Bone marrow (tissue), 2 donors: ENCODE measurements at places on chromosomes 16 and 17.

GRCh38 chr16:66899310-66899944, 19.1 kb downstream of the PDP2 start:
- no peak for DNase-seq

GRCh38 chr17:859824-860195, 77.7 kb downstream of the MRM3 start:
- DNase-seq: no peak

- no peak for DNase-seq
These were observed 30.7 kb downstream of the AKAP10 start for GRCh38 chr17:19946921-19947320.

DNA sequence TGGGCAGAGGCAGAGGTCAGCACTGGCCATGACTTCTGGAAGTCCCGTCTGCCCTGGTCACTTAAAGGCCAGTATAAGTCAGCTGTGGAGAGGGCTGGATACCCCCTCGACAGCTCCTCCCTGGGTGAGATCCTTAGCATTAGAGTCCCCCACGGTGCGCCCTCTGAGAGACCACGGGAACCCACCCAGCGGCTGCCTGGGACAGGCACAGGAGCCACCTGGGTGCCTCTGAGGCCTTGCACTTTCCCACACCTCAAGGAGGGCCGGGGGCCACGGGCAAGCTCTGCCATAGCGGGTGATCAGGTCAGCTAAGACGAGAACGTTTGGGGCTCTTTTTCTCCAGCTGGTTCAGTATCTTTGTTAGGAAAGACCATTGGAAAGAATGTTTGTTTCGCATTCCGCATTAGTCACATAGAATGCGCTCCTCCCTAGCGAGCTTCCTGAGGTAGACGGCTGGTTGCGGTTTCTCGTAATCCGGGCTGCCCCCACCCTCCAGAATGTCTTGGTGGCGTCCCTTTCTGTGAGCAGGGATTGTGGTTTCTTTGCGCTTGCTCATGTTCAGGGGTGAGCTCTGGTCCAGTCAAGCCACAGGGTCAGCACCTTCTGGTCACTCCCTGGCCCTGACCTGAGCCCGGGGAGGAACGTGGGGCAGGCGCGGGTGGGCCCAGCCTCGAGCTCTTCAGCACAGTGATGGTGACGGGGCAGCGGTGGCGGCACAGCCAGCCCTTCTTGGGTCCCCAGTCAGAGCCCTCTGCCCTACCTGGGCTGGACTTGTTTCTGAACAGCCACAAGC, 25.2 kb downstream of the NME3 start:
- no peak for DNase-seq

DNA sequence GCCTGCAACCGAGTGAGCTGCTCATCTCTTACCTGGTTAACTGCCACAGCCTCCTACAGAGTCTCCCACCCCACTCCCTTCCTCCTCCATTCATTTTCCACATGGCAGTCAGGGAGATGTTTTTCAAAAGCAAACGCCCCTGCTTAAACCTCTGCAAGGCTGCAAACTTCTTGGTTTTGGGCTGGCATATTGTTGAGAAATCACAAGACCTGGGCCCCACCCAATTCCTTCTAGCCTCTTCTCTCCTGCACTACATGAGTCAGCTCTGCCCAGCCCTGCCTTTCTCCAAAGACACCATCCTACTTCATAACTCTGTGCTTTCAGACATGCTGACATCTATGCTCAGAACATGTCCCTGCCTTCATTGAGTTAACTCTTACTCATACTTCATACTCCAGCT, 136.1 kb downstream of the SPACA3 start:
- no peak for DNase-seq

GRCh38 chr16:84018710-84019109, 23.9 kb downstream of the SLC38A8 start:
- DNase-seq: no peak

DNA sequence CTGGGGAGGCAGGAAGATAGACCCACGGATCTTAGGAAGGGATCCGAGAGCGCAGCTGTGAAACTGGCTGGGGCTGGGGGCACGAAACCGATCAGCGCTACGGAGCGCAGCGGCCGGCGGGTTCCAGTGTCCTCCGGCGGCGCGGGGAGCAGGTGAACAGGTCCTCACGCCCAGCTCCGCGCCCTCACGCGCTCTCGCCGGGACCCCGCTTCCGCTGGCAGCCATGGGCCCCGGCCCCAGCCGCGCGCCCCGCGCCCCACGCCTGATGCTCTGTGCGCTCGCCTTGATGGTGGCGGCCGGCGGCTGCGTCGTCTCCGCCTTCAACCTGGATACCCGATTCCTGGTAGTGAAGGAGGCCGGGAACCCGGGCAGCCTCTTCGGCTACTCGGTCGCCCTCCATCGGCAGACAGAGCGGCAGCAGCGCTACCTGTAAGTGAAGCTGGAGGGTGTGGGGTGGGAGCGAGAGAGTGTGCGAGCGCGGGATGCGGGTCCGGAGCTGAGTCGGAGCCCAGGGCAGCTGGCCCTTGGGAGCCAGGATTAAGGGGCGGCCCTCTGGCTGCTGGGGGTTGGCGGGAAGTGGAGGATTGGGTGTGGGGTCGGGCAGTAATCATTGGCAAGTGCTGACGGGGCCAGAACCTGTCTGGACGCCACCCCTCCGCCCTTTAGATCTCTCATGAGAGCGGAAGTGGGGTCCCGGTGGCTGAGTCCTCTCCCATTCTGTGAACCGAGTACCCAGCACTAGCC, 479 bp downstream of the ITGA3 start:
- DNase-seq: no peak

GRCh38 chr16:2728034-2728433, 8.0 kb upstream of the PRSS27 start:
- no peak for DNase-seq

GRCh38 chr16:69329369-69330285, 761 bp downstream of the PDF start:
- DNase-seq: no peak

DNA sequence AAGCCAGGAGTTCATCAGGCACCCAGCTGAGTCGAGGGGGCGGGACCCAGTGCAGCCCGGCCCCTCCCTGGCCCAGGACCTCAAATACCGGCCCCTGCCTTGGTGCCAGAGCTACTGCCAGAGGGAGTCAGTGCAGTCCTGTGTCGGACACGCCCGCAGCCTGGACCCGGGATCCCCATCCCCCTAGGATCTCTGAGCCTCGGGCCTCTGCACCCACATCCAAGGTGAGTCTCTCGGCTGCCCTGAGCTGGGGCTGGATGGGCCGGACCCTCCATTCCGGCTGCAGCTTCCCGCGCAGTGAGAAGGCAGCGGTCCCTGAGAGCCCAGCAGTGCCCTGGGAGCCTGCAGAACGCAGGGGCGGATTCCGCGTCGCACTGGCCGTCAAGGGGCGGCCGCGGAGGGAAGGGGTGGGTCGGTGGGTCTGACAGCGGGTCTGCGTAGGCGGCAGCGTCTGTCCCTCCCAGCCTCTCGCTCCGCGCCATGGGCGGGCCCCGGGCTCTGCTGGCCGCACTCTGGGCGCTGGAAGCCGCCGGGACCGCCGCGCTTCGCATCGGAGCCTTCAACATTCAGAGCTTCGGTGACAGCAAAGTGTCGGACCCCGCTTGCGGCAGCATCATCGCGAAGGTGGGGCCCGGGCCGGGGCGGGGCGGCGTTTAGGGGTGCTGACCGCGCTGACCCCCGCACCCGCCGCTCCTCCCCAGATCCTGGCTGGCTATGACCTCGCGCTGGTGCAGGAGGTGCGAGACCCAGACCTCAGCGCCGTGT, at the start of gene DNASE1L2:
TSS of gene DNASE1L2 (plus strand) at position 108 of the 765 bp plus-strand sequence. CDS start at position 481, 373 bp downstream.
- DNase-seq: no peak

- DNase-seq: no peak
These were observed 49.4 kb downstream of the BEAN1 start for GRCh38 chr16:66476328-66477027.

- DNase-seq: no peak
These were observed 1.8 kb downstream of the NOXO1 start for GRCh38 chr16:1979271-1980029.

- peak; percentile 16 for DNase-seq
These were observed 28.7 kb downstream of the HIC1 start for GRCh38 chr17:2083613-2084035.

DNA sequence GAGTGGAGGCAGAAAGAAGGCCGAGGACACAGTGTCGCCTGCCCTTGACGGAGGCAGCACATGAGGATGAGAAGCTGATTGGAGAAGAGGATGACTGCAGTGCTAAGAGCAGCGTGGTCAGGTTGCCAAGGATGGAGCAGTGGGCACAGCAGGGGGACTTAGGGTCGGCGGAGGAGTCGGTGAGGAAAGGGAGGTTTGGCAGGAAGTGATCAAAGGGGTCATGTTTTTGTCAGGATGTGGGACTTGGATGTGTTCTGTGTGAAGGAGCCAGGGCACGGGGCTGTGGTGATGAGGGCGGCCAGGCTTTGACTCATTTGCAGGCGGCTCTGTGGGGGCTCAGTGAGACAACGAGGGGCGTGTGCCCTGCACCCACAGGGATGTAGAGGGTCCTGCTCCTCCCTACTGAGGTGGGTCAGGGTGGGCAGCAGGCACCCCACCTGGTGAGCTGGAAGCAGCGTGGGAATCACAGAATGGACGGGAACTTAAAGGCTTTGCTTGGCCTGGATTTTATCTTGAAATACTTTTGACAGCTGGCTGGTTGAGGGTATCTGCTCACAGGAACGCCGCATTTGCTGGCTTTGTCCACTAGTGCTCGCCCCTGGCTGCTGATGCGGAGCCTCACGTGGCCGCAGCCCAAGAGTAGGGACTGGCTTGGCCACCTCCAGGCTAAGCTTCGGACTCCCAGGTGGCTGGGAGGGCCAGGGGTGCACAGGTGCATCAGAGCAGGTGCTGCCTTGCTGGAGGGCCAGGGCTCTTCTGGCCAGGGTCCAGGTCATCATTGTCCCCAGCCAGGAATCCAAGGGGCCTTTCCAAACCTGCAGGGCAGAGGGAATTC, 6.0 kb downstream of the MPG start:
- peak; percentile 11 for DNase-seq

- no peak for DNase-seq
These were observed 74.1 kb downstream of the ASIC2 start for GRCh38 chr17:33218698-33219601.

GRCh38 chr17:72119873-72120641, 763 bp upstream of the SOX9 start:
- DNase-seq: no peak

DNA sequence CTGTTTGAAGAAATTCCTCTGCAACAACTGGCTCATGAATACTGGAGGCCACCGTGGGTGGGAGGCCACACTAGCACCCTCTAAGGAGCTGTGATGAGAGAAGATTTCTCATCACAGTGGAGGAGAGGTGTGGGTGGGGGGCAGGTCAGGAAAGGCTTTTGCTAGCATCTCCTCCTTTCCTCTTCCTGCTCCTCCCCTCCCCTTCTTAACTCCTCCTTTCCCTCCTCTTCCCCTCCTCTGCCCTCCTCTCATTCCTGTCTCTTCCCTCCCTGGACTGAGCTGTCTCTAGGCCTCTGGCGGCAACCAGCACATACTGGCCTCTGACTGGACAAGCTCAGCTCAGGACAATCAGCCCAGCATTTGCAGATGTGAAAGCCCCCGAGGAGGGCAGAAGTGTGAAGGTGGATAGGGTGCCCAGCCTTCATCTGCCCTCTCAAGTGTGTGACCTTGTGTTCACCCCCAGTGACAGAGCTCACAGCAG, 19.0 kb upstream of the LHX1 start:
- no peak for DNase-seq

GRCh38 chr16:87834668-87835473, 34.4 kb downstream of the SLC7A5 start:
- no peak for DNase-seq

- DNase-seq: no peak
These were observed 42.1 kb downstream of the MPRIP start for GRCh38 chr17:17084317-17084835.

GRCh38 chr17:71983828-71984227, 137.0 kb upstream of the SOX9 start:
- DNase-seq: no peak

DNA sequence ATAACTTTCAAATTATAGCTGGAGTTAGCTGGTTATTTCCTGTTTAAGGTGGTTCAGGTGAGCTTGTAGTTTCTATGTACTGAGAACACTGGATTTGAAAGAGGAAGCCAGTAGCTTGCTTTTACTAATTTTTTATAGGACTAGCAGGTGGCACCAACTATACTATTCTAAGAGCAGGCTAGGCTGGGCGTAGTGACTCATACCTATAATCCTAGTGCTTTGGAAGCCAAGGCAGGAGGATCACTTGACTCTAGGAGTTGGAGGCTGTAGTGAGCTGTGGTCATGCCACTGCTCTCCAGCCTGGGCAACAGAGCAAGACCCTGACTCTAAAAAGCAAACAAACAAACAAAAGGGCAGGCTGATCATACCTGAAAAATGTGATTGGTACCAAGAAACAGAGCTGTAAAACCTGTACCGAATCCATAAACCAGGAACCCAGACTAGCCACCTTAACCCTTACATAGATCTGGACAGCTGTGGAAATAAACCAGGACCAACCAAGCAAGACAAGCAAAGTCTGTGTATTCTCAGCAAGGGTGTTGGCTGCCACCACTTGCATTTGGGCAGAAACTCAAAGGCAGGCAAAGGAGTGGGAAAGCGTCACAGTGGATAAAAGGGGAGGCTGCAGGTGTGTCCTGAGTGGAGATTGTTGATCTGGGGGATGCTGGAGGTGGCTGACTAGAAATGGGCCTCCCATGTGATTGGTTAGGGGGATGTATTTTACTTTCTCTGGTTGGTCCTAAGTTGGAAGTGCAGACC, 36.3 kb downstream of the SLC47A1 start:
- DNase-seq: no peak

- no peak for DNase-seq
These were observed 28.0 kb downstream of the CRHR1 start for GRCh38 chr17:45812102-45812501.

DNA sequence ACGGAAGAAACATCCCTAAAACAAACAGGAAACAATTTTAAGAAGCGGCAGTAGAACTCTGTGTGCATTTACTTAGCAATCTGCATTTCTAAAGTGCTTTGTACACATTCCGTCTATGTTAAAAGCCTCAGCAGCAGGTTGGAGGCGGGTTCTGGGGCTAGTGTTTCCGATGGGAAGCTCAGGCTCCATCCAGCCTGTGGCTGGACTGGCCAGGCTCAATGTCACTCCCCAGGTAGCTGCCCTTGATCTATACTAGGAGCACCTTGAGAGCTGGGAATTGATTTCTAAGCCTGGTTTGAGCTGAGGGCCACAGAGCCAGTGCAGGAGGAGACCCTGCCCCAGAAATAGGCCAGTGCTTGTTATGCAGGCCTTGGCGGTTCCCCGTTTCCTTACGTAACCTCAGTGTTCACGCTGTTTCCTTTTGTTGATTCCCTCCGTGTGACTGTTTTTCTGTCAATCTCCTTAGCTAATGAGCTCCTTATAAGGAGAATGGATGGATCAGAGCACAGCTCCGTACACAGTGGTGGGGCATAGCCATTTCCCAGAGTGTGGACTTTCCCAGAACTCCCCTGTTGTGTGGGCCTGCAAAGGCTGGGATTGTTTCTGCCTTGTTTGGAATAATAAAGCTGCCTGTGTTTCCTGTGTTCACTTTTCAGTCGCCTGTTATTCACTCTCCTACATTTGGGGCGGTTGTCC, 21.4 kb downstream of the ADORA2B start:
- DNase-seq: no peak
